MCF 10A (cell line): ENCODE measurements at places on chromosomes 3 and 15.
A peak's percentile ranks its signal among the peaks of the same experiment; 100 is the strongest.

- DNase-seq, result peak; percentile 95
Observed at GRCh38 chr15:52103217-52104207, 9.1 kb downstream of the BCL2L10 start.

GRCh38 chr3:53286727-53287126 is 30.9 kb upstream of the TKT start:
- DNase-seq, result no peak

GRCh38 chr3:128780101-128780837 is 54.3 kb downstream of the RAB7A start:
- DNase-seq, result no peak

- peak; percentile 11 for DNase-seq
Observed at GRCh38 chr3:132418916-132419315, 1.6 kb downstream of the DNAJC13 start.

- no peak for DNase-seq
Observed at GRCh38 chr3:177536873-177537272, 339.6 kb upstream of the TBL1XR1 start.

GRCh38 chr15:65979316-65979715 is 110.0 kb downstream of the RAB11A start:
- DNase-seq, result peak; percentile 29

GRCh38 chr15:62573876-62574275 is 408.8 kb upstream of the C2CD4B start:
- DNase-seq, result no peak

GRCh38 chr15:56102441-56102840 is 109.0 kb upstream of the NEDD4 start:
- no peak for DNase-seq

GRCh38 chr3:15557511-15557946 is 36.0 kb upstream of the COLQ start:
- peak; percentile 82 for DNase-seq

DNA sequence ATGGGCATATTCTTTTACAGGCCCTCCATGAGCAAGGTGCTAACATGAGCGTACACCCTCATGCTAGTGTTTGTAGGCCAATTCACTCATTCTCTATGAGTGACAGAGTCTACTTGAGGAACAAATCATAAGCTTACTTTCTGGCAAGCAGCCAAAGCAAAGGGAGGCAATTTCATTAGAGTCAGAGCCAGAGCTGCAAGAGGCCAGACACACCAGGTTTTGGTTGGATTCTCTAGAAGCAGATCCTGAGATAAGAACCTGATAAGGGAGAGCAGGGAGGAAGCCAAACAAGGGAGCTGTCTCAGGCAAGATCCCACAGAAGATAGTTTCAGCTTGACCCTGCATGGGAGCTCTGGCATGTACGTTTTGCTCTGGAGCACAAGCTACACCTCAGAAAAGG is 214.1 kb upstream of the CTNNB1 start:
- peak; percentile 36 for DNase-seq

- no peak for DNase-seq
Observed at GRCh38 chr3:11534011-11534792, 109.5 kb downstream of the VGLL4 start.

GRCh38 chr15:52280326-52281084 is 15.1 kb downstream of the MYO5C start:
- no peak for DNase-seq

GRCh38 chr15:77619883-77620282 is 12.8 kb downstream of the LINGO1 start:
- DNase-seq, result no peak

GRCh38 chr15:59492389-59493377 is 54.7 kb downstream of the FAM81A start:
- peak; percentile 82 for DNase-seq

DNA sequence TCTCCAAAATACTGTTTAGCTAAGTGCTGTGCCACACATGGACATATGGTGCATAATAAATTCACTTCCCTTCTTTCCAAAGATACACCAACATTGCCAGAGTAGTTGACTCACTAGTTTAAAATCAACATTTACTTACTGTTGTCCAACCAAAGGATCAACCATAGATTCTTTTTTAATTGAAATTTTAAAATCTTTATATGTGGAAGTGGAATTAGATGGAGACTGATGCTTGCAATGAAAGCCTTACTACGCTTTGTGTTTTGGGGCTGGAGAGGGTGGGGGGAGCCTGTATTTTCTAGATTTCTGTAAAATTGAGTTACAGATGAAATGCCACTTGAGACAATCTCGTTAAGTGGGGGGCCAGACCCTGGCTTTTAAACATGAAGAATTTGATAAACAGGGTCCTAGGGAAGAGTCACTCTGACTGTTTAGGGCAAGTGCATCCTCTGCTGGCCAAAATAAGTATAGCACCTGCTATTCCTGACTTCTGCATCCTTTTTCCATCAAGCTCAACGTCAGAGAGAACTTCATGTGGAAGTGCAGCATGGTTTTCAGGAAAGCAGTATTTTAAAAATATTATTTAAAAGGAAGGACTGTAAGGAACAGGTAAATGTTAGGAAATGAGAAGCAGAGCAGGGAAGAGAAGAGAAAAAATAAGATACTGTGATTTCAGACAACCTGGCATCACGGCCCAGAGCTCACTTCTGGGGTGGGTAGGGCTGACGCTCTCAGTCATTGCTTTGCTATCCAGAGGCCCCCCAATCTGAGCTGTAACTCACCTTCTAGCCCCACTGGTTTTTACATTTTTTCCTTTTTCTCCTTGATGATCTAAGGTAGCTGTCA is 76.7 kb downstream of the BOC start:
- DNase-seq, result peak; percentile 73

- DNase-seq, result no peak
Observed at GRCh38 chr3:69137005-69137404, 14.6 kb upstream of the LMOD3 start.

GRCh38 chr15:29924750-29925149 is 102.5 kb upstream of the TJP1 start:
- DNase-seq, result no peak

DNA sequence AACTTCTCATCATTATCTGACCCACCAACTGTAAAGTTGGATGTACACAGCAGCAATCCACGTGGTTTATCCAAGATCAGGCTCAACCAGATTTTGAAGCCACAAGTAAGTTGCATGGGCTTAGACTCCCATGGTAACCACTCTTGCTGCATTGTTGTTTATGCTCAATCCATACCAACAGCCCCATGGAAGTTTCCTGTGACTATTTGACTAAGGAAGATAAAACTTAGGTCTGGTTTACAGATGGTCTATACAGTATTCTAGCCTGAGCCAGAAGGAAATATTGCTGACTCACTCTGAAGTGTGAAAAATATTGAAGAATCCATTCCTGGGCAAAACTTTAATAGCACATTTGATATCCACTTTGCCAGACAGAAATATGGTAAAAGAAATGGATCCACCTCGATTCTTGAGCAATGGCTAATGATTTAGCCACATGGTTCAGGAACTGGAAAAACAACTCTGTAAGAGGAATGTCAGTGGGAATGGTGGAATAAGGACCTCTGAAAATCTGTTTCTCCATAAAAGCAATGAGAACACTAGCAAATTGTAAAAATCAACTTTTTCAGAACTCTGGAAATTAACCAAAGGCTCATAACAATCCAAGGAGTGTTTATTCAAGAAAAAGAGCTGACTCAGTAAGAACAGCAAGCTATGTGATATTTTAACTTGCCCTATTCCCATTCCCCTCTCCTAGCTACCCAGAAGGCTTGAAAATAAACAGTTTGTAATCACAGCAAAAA is 162.9 kb upstream of the STT3B start:
- no peak for DNase-seq

GRCh38 chr15:91909574-91909973 is 56.1 kb downstream of the SLCO3A1 start:
- DNase-seq, result no peak

DNA sequence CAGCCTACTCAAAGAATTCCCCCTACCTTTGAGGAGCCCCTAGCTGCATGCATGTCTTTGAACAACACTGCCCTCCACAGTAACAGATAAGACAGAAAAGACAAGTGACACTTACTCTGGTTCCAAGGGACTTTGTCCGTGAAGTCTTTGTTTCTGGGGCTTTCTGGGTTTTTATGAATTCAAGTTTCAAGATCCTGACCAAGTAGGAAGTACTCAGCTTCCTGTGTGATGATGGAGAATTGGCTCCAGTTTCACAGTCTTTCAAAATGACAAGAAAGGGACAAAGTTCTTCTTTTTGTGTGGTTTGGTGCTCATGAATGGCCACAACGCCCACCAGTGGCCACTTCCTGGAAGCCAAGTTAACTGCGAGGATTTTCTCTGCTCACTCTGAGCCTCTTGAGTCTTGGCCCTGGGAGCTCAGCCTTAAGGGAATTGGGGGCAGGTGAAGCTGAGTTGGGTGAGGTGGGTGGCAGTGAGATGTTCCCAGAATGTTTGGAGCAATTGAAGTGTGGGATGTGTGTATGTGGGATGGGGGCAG is at the start of gene CCR1:
CCR1 (minus strand) TSS at position 147 of the 538 bp plus-strand sequence. CDS start 4,000 bp downstream, outside the sequence.
- DNase-seq, result peak; percentile 62

DNA sequence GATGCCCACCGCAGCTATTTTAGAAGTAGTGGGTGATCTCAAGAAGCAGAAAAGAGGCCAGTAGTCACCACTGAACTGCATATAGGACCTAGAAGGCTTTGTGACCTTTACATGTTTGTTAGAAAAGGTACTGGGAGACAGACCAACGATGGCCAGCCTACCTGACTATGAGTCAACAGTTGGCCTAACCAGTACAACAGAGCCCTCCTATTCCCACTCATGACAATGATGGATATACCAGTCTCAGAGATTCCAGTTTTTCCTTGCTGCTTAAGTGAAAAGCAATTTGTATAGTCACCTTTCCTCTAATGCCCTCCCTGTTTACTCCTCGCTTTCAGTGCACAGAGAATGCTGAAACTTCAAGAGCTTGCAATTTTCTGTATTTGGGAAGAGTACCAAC is 86.6 kb upstream of the PPIB start:
- DNase-seq, result no peak

DNA sequence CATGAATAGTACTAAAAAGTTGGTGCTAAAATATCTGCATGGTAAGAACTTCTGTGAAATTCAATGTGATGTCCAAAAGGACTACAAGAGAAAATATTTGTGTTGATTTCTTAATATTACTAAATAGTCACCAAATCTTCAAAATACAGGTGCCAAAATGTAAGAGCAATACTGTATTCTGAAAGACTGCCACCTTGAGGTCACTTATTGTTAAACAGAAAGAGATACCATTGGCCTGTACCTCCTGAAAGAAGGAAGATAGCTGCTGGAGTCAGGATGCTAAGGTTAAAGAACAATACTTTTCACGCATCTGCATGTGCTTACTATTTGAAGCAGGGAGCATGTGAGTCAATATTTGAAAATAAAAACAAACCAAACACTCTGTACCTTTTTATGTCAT is 72.0 kb upstream of the LSAMP start:
- peak; percentile 26 for DNase-seq

DNA sequence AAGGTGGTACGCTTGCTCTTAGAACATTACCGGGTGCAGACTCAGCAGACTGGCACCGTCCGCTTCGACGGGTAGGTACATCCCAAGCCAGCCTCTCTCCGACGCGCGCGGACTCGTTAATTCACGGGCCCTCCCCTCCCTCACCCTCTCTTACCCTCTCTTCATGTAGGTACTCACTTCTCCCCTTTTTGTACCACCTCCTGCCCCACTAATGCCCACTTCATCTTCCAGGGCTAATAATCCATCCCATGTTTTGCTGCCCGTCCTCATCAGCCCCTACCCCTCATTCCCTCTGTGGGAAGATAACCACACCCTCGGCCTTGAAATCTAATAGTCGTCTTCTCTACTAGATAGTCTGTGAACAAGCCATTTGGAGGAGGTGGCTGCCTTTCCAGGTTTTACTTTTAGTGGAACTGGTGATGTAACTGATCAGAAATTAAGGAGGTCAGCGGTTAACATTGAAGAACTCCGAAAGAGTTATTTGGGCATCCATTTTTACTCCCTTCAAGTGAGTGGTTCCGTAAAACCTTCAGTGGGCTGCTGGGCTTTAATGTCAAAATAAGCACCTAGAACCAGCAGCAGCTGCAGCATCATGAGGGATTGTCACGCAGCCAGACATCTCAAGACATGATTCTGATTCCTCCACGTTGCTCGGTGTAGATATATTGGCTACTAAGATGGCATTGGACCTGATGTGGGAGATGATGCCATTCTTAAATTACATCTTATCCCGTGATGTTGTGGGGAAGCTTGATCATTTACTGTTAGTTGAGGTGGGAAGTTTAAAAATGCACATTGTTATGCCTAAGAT is 1.3 kb downstream of the FEM1B start:
- peak; percentile 28 for DNase-seq

- no peak for DNase-seq
Observed at GRCh38 chr15:68499620-68500312, 67.8 kb upstream of the ITGA11 start.

DNA sequence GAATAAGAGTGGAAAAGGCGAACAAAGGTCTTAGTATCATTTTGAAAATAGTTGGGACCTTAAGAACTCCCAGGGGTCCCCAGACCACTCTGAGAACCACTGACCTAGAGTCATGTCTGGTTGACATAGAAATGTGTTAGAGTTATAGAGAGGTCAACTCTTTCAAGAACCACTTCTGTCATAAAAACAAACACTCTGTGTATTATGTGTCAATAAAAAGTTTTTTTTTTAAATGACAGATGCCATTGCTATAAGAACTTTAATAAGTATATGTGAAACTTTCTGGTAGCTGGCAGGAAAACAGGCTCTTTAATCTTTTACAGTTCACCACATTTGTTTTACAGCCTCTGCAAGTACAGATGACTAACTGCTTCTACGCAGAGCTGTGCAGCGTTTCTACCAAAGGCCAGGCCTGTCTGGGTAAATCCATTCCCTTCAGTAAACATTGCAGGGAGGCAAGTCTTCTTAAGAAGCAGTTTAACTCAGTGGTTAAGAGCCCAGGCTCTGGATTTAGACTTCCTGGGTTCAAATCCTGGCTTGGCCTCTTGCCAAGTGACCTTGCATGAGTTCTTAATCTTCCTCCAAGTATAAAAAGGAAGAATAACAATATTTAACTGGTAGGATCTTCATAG is 56.6 kb downstream of the RFTN1 start:
- no peak for DNase-seq

DNA sequence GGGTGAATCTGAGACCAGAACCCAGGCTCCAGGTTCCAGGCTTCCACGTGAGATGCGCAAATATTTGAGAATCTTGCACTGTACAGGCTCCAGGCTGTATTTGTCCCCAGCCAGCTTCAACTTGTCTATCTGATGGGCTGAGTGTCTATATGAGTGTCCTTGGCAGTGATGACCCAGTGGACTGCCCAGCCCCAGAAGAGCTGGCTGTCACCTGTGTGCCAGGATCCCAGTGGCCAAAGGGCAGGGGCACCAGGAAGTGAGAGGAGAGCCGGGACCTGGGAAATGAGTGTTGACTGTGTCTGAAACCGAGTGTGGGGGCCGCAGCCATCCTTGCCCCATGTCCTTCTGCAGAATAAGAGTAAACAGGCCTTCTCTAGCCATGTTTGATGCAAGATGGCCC is 10.4 kb downstream of the FAH start:
- DNase-seq, result no peak
